Stimulated activated CD4-positive, alpha-beta T cell treated with anti-CD3 and anti-CD28 coated beads, TNF-alpha, amount 100 ng/mL, for 24 hours (primary cell): ENCODE measurements at places on chromosomes 3 and 15.
A peak's percentile ranks its signal among the peaks of the same experiment; 100 is the strongest.

DNA sequence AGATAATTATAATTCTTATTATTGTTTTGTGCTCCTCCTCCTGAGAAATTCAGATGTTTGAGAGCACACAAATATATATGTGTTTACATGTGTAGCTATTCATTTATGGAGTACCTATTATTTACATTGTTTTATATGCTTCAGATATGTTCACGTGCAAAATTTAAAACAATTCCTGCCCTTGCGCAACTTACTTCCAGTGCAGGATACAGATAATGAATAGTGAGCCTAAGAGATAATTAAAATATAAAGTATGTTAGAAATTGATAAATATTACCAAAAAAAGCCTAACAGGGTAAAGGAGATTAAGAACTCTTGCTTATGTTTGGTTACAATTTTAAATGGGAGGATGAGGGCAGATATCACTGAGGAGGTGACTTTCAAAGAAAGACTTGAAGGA is 81.7 kb upstream of the DPH6 start:
- no peak for DNase-seq

DNA sequence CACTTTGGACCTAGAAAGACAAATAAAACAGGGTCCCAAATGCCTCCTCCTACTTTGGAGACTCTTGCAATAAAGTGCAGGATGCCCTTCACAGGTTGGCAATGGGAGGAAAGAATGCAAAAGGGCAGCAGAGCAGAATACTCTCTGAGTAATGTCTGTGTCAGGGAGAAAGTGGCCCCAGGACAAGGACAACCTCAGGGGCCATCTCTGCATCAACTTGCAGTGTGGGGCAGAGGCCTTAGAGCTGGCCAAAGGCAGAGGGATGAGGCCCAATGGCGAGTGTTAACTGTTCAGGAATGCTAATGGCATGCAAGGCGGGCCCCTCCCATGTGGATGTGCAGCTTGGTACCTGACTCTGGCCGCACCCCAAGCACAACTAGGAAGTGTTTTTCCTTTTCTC is 8.4 kb downstream of the UPK1B start:
- no peak for DNase-seq

- DNase-seq = no peak
These were observed 13.3 kb downstream of the NFKBIZ start for GRCh38 chr3:101862416-101863165.

GRCh38 chr3:188345223-188345622 is 191.3 kb downstream of the LPP start:
- no peak for DNase-seq

DNA sequence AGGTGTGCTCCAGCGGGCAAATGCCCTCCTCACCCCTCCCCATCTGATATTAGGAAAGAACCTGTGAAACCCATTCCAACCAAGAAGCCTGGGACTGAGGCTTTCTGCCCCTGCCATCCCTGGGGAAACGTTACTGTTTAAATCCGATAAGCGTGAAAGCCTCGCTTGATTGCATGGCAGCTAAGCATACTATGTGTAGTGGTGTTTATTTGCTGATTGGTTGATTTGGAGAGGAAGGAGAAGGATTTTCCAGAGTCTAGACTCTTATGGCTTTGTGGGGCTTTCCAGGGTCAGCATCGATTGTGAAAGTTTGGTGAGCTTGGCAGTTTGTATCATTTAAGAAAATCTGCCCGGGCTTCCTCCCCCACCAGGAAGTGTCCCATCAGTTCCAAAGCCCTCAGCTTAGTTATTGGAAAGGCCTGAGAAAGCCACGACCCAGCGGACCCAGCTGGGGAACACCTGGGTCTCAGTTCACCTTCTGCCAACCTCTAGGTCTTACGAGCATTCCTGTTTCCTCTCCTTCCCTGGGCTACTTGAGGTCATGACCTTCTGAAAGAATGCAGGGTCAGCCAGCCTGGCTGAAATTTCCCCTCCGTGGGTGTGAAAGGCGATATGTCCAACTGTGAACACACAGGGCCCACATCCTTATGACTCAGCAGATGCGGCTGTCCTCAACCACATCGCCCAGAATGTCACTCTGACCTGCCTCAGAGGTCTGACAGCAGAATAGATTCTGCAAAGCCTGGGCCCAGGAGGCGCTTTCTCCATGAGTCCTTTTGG is 62.8 kb upstream of the HERC1 start:
- no peak for DNase-seq

GRCh38 chr3:84724877-84725276 is 233.9 kb upstream of the CADM2 start:
- no peak for DNase-seq

- DNase-seq = no peak
These were observed 141.8 kb upstream of the ICE2 start for GRCh38 chr15:60620708-60621107.

DNA sequence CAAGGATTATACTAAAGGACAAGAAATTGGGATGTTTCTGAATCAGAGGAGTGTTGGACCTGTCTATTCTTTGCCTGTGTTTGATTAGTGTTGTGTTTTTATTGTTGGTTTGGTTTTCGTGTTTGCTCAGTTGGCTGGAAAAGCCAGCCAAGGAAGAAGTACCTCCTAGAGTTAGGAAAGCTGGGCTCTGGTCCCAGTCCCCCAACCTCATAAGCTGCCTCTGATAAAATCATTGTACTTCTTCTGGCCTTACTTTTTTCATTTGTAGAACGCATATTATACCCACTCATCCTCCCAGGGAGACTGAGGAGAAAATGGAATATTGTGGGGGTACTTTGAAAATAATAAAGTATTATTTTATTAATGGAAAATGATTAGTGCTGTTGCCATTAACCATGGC is 177.4 kb upstream of the TRIM42 start:
- DNase-seq = no peak

GRCh38 chr15:79736435-79737000 is 160.3 kb downstream of the MTHFS start:
- no peak for DNase-seq

DNA sequence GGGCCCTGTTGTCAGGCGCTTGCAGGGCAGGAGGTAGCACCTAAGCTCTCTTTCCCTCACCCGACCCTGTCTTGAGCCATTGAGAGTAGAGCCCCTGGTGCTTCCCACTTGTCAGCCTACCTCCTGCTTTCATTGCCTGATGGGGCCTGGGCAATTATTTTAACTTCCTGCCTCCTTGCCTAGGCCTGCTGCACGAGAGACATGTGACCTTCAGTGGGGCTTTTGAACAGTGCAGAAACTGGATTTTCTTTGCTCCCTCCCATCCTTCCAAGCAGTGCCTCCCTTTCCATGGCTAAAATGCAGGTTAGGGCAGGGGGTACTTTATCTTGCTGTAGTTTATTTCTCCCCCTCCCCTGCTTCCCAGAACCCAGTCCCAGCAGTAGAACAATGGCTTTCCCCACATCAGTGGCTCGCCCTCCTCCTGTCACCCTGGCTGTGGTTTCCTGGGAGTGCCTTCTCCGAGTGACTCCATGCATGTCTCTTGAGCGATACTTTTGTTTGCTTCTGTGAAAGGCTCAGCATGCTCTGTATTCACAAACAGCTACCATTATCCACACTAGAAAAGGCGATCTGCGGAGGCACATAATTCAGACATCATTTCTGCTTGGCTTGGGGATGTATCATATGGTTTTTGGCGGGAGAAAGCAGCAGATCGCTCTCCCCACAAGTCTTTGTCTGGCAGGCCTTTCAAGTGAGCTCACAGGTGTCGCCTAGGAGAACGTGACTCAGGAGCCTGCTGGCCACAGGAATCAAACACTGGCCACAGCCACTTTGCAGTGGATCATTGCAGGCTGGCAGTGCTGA is 24.1 kb downstream of the PDIA5 start:
- no peak for DNase-seq

GRCh38 chr15:63860555-63860954 is 26.8 kb upstream of the HERC1 start:
- DNase-seq = no peak

DNA sequence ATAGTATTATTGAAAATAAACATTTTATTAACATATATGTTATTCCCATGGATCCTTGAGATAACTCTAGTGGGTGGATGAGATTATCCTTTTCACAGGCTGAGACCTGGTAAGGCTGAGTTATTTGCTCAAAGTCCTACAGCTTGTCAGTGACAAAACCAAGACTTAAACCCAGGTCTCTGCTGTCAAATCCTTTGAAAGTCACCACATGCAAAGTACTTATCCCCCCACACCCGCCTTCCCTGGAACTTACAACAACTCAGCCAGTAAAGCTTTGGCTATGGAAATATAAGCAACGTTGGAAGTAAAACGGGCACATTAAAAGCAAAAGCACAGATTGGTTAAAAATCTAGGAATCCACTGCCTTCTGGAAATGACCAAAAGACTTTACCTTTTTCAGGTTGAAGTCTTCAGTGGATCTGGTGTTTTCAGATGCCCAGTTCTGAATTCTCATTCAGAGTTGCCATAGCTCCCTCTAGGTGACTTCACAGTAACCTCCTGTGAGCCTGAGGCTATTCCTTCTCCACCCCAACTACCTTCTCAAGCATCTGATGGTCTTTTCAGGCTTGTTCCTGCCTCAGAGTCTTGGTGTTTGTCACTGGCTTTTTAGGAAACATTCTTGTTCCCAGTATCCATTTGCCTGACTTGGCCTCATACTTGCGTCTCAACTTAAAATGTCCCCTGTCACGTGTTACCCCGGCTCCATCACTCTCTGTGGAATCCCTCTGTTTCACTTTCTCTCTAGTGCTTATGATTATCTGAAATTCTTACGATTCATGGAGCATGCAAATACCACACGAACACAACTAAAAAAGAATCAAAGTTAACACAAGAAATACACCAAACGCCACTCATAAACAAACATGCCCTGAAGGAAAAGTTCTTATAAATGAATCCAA is 131.2 kb downstream of the MAGI1 start:
- DNase-seq = no peak

DNA sequence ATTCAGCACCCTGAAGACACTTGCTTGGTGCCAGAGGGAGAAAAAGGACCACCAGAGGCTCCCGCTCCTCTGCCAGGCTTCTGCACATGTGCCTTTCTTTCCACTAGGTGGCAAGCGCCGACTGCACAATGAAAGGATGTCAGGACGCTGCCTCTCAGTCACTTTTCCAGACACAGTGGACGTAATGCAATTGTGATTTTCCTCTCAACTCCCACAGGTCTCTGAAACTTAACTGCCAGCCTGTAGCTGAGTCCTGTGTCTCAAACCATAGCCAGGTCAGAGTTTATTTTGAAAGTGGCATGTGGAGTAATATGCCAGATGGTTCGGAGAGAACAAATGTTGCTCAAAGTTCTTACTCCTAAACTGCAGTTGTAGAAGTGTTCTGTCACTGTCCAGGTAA is 162.9 kb downstream of the ITPR1 start:
- no peak for DNase-seq

- peak; percentile 6 for DNase-seq
These were observed 1.3 kb upstream of the HACD2 start for GRCh38 chr3:123586131-123586530.

- DNase-seq = no peak
These were observed 56.4 kb upstream of the ARRDC4 start for GRCh38 chr15:97903971-97904572.

DNA sequence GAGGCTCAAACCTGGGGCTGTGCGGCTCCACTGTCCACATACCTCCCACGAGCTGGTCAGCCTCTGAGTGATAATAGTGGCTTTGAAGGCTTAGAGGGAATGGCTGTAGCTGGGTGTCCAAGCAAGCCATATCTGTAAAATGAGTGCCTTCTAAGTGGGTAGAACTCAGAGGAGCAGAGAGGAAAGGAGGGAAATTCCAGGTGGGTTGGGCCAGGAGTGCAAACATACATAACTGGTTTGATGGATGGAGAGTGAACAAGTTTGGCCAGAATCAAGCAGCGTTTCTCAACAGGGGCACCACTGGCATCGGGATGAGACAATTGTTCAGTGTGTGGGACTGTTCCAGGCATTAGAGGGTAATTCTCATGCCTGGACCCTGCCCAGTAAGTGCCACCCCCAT is 91.1 kb downstream of the ASB7 start:
- DNase-seq = no peak

- no peak for DNase-seq
These were observed 1408.0 kb upstream of the GBE1 start for GRCh38 chr3:83169473-83169872.

GRCh38 chr3:197068077-197068476 is 38.5 kb upstream of the MELTF start:
- no peak for DNase-seq

GRCh38 chr3:10777627-10778026 is 38.4 kb upstream of the SLC6A11 start:
- DNase-seq = no peak

DNA sequence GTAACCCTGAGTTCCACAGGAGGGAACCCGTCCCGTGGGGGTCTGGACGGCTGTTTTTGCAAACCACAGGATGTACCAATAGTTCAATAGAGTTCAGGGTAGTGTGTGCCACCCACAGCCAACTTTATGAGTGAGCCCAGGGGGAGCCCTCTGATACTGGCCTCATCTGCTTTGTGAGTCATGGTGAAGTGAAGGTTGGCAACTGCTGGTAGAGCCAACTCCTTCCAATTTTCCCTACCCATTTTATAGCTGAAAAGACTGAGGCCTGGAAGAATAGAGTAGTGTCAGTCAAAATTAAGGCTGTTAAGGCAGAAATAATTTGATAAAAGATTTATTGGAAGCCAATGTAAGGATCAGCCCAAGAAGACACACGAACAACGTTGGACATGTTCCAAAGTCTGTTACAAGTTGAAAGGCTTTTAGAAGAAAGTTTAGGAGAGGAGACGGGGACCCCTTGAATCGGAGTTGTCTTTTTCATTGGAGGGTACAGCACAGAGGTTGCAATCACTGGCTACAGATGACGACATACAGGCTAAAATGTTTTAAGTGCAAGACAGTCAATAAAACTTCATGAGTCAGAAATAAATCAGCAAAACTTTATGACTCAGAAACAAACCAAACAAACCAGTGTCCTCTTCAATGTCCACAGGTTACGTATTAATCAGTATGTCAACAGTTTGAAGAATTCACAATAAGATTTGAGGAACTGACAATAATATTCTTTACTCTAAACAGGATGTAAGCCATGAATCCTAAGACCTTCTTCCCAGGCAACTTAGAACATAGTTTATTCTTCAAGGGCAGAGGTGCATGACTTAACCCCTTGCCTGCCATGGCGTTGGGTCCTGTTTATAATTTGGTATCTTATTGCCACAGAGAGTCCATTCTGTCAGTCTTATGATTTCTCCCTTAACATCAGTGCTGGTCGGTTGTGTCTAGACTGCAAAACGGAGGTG is 62.9 kb upstream of the NR2E3 start:
- no peak for DNase-seq
